ENCODE measurements at places on chromosomes 1 and 21.

- DNase-seq = peak; percentile 70
These were observed 1.9 kb downstream of the LY9 start for GRCh38 chr1:160797861-160798273.

- DNase-seq = peak; percentile 4
These were observed 197.2 kb downstream of the ADSS2 start for GRCh38 chr1:244254467-244254866.

DNA sequence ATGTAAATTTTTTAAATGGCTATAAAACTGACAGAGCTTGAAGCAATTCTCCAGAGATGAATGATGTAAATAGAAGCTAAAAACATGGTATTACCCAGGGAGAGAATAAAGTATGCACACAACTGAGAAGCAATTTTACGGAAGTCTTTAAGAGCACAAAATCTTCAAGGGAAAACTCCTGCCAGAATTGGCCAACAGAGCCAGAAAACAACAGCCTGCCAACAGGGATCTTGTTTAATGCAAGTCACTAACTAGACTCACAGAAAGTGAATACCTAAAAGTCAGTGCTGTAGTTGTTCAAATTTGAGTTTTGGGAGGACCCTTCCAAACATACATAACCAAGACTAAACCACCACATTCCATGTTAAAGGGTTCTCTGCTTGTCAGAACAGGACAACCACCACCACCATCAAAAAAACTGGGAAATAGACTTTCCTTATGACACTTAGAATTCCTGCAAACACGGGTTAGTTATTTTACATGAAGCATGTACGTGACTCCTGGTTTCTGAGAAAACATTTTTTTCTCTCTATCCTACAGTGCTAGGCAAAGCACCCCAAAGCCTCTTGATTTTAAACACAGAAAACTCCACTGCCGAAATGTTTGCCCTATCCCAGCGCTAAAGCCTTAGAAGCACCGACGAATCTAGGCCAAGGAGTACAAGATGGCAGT is 1.6 kb downstream of the EPS15 start:
- no peak for DNase-seq

- no peak for DNase-seq
These were observed at the start of gene LRRC7 for GRCh38 chr1:69567652-69568420. LRRC7 (plus strand) TSS chr1:69567922; CDS start chr1:69568640, 718 bp downstream.

DNA sequence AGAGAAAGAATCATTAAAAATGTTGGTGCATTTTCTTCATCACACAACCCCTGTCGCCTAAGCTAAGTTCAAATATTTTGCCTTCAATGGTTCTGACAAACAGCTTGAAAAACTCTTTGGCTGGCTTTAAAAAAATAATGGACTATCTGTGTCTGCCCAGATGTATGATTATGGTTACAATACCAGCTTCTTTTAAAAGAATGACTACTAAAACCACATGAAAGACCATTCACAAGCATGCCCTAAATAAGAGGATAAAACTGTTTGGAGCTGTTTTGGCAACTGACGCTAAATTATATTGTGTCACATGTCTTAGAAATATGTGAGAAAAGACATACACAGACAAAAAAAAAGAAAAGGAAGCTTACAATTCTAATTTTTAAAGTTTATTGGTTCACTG is 23.7 kb upstream of the PLPPR4 start:
- DNase-seq = no peak

Data from CD4-positive, alpha-beta T cell treated with Interleukin-15 for 4 hours (primary cell).